Stimulated activated CD4-positive, alpha-beta T cell treated with anti-CD3 and anti-CD28 coated beads, TNF-alpha, amount 100 ng/mL, for 4 hours (primary cell): ENCODE measurements at places on chromosomes 4 and X.
A peak's percentile ranks its signal among the peaks of the same experiment; 100 is the strongest.

GRCh38 chr4:87067124-87067885 lies 132.5 kb downstream of the AFF1 start:
- DNase-seq, result no peak

- no peak for DNase-seq
These were observed 36.0 kb upstream of the GABRA2 start for GRCh38 chr4:46425775-46426400.

DNA sequence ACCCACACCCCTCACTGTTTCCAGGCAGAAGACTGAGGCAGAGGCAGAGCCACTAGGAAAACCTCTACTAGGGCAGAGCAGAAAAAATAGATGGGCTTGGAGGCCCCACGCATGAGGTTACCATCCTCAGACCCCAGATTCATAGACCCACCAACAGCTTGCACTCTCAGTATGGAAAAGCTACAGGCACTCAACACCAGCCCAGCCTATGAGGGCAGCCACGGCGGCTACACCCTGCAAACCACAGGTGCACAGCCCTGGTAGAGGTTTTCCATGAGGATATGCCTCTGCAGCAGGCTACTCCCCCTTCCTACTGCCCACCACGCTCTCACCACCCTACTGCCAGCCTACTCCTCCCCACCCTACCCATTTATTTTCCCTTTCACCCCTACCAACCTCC lies 235.1 kb downstream of the CWH43 start:
- no peak for DNase-seq

GRCh38 chr4:845836-846251 lies 19.9 kb upstream of the CPLX1 start:
- no peak for DNase-seq

DNA sequence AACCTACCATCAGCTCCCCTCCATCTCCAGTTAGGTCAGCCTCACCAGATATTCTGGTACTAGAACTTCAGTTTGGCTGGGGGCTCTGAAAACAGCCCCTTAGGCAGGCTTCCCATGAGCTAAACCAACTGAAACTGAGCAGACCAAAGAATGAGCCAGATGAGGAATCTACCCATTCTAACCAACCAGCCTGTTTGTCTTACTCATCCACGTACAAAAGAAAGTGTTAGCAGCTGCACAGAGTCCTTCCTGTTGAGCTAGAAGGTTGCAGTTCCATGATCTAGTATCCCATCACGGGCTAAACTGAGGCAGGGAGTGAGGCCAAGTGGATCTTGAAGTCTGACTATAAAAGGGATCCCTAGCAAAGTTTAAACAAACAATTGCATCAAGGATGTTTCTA lies 17.5 kb downstream of the MAGEA9B start:
- no peak for DNase-seq

GRCh38 chrX:150270622-150271021 lies 92.5 kb upstream of the MAMLD1 start:
- DNase-seq, result no peak

- DNase-seq, result no peak
These were observed 466.2 kb downstream of the BCOR start for GRCh38 chrX:39631276-39632229.

GRCh38 chrX:17737986-17738713 lies 857 bp downstream of the SCML1 start:
- peak; percentile 6 for DNase-seq

GRCh38 chrX:10016519-10017132 lies 49.5 kb downstream of the CLDN34 start:
- DNase-seq, result no peak

GRCh38 chr4:67101612-67102011 lies 443.7 kb downstream of the CENPC start:
- no peak for DNase-seq

DNA sequence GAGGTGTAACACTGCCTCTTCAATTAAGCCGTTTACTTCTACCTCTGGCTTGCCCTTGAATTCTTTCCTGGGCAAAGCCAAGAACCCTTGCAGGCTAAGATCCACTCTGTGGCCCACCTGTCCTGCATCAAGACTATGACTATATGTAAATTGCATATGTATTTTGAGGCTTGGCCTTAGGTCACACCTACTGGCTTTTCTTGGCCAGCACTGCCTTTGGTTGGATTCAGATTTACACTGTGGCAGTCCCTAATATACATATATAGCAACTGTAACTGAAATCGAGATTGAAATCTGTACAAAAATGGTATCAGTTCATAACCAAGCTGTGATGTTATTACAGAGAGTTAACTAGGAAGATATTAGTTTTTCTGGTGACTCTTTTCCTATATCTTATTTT lies 151.5 kb downstream of the CFAP47 start:
- no peak for DNase-seq

GRCh38 chr4:8916351-8916885 lies 44.8 kb upstream of the HMX1 start:
- no peak for DNase-seq
